CD8-positive, alpha-beta T cell (primary cell): ENCODE measurements at places on chromosomes 6 and 20.

- no peak for DNase-seq
These were observed 3.3 kb upstream of the EFCAB8 start for GRCh38 chr20:32855387-32855786.

DNA sequence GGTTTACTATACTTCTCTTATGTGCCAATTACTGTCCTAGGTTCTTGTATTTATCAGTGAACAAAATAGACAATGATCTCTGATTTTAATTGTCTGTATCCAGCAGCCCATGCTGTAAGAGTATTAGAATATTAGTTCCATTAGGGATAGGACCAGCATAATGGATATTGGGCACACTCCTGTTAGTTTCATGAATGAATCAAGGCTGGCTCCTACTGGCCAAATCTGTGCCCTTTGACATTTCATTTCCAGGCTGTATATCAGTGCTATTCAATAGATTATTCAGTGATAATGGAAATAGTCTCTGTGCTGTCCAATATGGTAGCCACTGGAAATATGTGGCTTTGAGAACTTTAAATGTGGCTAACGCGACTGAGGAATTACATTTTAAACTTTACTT lies 1007.9 kb upstream of the FLRT3 start:
- DNase-seq, result no peak

DNA sequence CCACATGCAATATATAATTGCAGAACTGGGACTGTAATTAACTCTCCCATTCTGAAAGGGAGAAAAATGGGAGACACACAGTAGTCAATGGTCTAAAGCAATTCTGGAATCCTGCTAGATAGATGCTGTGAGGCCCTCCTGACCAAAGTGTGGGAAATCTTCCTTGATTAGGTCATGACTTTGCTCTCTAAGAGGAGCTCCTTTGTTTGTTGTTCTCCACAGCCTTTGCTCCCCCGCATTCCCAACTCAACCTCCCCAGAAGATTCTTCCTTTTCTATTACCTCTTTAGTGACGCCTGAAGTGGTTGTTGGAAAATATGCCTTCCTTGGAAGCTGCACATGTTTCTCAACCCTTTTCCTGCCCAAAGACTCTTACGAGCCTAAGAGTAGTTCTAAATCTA lies 28.8 kb upstream of the LIN28B start:
- no peak for DNase-seq

DNA sequence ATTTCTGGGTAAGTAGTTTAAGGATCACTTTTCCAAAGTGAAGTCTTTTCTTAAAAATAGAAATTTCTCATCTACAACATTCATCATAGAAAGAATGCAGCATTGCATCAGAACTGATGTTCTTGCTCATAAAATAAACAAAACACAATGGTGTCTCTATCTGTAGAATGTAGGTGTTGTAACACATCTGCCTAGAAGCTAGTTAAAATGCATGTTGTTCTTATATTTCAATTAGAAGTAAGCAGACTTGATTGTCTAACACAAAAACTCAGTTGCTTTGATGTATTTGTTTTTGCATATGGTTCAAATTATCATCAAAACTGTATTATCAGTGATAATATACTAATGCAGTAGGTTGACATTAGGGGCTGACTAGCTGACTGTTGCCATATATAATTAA lies 654.7 kb upstream of the FLRT3 start:
- no peak for DNase-seq

DNA sequence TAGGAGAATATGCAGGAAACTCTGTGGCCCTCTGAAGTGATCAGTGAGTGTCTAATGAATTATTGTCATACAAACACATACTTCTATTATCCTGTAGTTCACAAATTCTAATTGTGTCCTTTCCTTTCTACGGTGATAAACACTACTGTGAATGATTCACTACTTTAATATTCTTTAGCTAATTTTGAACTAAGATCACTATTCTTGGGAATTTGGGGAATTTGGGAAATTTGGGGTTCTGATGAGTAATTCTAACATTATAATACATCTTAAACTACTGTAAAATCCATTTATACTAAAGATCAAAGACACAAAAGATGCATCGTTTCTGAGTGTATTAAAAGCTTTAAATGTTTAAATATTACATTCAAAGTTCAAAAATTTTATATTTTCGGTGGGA lies 1287.2 kb upstream of the CITED2 start:
- no peak for DNase-seq

DNA sequence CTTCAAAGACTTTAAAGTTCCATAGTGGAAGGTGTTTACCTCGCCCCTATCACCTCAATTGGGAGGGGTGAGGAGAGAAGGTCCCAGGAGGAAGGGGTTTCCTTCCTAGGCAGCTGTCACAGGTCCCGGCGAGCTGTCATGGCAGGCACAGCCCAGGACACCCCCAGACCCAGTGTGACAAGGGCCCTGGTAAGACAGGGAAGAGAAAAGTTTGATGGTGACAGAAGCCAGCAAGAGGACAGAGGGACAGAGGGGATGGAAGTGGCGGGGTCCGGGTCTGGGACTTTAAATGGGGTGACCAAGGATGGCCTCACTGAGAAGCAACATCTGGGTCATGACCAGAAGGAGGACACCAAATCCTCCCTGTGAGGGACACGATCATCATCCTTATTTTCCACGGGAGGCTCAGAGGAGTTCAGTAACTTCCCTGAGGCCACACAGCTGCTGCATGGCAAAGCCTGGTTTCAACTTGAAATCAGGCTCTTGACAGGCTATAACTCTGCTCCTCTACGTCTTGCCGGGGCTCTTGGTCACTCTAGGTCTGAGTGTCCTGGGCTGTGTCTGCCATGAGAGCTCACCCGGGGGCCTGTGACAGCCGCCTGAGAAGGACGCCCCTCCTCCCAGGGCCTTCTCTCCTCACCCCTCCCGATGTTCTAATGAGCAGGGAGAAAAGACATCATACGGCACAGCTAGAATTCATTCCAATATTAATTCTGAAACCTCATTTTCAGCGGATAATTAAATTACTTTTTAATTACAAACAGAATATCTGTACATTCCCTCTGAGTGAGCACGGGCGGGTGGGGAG lies 222.2 kb downstream of the PREX1 start:
- no peak for DNase-seq

DNA sequence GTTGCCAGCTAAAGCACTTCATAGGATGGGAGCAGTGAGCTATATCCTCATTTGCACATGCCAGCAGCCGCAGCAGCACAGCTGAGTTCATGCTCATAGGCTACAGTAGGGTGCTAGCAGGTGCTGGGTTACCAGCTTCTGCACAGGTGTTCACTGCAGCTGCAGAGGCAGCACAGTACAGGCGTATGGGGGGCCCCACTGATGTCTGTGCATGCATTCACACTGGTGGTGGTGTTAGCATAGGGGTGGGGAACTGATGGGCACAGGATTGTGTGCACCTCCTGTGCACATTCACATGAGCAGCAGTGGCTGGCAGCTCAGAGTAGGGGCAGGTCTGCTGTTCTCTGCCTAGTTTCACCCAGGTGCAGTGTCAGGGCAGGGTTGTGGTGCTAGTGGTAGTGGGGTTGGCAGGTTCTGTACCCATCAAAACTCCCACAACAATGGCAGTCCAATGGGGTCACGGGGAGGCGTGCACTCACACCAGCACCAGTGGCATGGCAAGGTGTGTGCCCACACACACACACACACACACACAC lies 58.9 kb upstream of the IRAK1BP1 start:
- DNase-seq, result no peak

DNA sequence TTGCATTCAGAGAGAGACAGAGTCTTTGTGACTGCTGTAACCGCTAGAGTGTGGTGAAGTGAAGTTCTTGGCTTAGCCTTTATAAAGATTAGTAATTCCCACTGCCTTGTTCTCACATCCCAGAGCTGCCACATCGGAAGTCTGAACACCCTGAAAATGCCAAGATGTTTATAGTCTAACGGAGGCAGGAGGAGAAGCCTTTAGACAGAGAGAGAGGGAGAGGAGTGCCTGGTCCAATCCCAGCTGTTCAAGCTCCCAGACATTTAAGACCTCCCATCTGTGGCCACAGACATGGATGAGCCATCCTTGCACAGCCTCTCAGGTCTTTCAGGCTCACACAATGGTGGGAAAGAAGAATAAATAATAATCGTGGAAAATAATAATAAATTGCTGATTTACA lies 1422.8 kb upstream of the EYS start:
- no peak for DNase-seq

DNA sequence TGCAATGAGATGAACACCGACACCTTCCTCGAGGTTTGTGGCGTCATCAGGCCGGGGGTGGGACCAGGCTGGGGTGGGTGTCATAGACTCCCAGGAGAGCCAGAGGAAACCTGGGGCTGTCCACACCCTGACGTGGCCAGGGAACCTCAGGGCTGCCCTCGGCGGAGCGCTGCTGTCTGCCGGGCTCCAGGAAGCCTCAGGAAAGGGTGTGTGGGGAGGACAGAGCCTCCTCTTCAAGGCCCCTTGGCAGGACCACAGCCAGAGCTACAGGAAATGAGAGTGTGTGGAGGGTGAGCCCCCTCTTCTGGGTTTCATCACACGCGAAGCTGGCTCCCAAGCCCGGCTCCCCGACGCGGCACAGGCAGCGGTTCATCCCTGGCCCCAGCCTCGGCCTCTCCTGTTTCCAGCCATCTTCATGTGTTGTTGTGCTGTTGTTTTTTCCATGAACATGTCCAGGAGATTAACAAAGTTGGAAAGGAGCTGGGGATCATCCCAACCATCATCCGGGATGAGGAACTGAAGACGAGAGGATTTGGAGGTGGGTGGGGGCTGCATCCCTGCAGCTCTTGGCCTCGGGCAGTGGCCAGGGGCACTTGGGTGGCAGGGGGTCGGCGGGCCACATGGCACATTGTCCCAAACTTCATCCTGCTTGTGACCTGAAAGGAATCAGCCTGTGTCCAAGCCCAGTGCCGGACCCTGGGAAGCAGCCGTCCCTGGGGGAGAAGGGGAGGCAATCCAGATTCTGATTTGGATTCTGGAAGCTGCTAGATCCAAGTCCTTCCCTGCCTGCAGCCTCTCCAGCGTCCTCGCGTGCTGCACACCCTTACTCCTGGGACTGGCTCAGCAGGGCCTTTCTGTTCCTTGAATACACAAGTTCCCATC lies 6.4 kb downstream of the NPEPL1 start:
- DNase-seq, result no peak

- no peak for DNase-seq
These were observed 159.8 kb upstream of the PRDM1 start for GRCh38 chr6:105926318-105926717.

- DNase-seq, result no peak
These were observed 59.9 kb downstream of the COL12A1 start for GRCh38 chr6:75145976-75146375.

GRCh38 chr6:106807947-106808611 lies 166.4 kb downstream of the CD24 start:
- no peak for DNase-seq

- DNase-seq, result no peak
These were observed 473 bp upstream of the DTNBP1 start for GRCh38 chr6:15663130-15663871.

DNA sequence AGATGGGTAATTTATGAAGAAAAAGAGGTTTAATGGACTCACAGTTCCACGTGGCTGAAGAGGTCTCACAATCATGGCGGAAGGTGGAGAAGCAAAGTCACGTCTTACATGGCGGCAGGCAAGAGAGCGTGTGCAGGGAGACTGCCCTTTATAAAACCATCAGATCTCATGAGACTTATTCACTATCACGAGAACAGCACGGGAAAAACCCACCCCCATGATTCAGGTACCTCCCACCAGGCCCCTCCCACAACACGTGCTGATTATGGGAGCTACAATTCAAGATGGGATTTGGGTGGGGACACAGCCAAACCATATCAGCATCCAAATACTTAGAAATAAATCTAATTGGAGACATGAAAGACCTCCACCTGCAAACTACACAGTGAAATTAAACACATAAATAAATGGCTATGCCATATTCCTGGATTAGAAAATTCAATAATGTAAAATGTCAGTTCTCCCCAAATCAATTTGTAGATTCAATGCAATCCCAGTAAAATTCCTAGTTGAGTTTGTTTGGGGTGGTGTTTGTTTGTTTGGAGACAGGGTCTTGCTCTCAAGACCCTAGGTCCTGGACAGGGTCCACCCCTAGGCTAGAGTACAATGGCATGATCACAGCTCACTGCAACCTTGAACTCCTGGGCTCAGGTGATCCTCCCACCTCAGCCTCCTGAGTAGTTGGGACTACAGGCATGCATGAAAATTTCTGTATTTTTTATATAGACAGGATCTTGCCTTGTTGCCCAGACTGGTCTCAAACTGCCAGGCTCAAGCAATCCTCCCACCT lies 101.6 kb downstream of the TAF4 start:
- no peak for DNase-seq

DNA sequence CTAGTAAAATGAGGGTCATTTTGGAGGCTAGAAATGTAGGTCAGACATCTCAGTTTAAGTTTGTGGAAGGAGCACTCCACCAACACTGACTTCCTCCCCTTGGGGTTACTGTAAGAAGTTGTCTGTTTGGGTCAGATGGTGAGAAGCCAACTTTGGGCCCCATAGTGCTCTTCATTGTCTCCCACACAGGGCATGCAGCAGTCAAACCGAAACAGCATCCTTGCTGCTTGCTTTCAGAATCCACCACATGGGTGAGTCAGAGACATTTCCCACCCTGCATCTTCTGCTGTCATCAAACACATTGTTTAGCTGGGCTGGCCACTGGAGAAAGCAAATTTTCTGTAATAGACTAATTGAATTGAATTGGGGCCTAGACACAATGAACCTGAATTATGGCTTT lies 16.8 kb downstream of the IL17F start:
- no peak for DNase-seq

- DNase-seq, result no peak
These were observed 19.3 kb upstream of the COX7A2 start for GRCh38 chr6:75262716-75263400.

GRCh38 chr6:34235307-34236130 lies 1.2 kb upstream of the HMGA1 start:
- DNase-seq, result peak; percentile 85

GRCh38 chr6:139194740-139195139 lies 59.9 kb downstream of the HECA start:
- no peak for DNase-seq

- no peak for DNase-seq
These were observed 25.1 kb upstream of the PNPLA1 start for GRCh38 chr6:36244641-36245280.

DNA sequence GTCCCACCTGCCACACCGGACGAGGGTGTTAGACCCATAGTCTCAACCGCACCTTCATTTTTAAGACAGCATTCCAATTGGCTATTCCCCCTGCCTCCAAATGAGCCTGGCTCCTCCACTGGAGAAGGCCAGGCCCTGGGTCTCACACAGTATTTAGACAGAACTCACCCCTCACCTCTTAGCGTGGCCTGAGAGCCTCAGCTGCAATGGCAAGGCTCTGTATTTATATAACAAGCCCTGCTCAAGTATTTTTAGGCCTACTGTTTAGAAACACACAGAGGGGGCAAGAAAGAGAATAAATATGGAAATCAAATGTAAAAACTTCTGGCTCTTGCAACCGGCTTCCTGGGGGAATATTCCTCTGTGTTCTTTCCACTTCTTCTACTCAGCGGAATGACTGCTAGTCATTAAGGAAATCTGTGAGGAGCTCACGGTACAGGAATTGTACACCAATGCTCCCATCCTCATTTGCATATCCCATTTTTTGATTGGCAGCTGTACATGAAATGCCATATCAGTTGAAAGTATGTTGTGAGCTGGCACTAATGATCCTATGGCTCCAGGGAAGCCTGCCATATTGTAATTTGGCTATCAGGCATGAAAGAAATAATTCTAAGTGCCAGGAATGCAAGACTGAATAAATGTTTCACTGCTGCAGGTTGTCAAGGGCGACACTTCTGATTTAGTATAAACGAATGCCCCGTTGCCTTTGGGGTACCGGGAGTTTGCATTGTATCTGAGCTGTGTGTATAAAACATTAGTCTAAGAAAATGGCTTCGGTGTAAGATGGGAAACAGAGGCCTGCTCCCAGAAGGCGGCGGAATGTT lies 207.5 kb downstream of the ZNF217 start:
- no peak for DNase-seq

GRCh38 chr20:63265891-63266515 lies 6.6 kb upstream of the ARFGAP1 start:
- DNase-seq, result no peak
